ENCODE measurements at places on chromosomes 5 and 9.
A peak's percentile ranks its signal among the peaks of the same experiment; 100 is the strongest.

DNA sequence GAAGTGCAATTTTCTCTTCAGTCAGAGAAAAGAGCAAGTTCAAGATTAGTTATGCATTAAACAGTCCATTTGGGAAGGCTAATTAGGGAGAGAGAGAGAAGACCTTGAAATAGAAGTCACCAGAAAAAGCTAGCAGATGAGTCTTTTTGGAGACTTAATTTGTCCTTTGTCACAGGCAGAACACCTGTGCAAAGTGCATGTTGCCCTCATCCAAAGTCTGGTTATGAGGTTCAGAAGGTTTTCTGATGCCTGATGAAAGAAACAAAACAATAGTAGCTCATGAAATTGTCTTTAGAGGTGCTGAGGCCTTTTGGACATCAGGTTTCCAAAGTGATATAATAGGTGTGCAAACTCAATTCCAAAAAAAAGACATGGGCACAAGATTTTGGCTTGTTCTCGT, 199.3 kb downstream of the MAN2A1 start:
- no peak for DNase-seq

DNA sequence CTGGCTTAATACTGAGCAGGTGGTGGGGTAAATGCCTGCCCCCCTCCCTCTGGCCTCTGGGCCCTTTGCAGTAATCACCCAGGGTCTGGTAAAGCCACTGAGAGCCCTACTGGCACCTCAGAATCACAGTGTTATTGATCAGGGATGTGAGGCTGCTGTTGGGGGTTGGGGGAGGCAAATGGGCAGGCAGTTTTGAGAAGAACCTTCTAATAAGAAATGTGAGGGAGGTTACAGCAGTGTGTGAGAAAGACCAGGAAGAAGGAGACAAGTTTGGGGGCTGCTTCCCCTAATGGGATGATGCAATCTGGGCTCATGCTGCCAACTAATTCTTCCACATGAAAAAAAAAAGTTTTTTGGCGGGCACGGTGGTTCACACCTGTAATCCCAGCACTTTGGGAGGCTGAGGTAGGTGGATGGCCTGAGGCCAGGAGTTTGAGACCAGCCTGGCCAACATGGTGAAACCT, 3.1 kb upstream of the B4GALT7 start:
- DNase-seq, result no peak

DNA sequence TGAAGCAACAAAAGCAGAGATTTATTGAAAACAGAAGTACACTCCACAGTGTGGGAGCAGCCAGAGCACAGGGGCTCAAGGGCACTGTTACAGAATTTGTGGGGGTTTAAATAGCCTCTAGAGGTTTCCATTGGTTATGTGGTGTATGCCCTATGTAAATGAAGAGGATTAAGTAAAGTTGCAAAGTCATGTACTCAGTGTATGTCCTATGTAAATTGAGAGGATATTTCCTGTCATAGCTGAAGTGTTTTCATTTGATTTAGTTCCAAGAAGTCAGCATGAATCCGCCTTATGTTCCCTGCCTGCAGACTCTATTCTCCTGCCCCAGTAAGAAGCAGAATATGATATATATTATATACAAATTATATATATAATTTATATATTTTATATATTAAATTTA, 966.0 kb upstream of the COX7C start:
- no peak for DNase-seq

DNA sequence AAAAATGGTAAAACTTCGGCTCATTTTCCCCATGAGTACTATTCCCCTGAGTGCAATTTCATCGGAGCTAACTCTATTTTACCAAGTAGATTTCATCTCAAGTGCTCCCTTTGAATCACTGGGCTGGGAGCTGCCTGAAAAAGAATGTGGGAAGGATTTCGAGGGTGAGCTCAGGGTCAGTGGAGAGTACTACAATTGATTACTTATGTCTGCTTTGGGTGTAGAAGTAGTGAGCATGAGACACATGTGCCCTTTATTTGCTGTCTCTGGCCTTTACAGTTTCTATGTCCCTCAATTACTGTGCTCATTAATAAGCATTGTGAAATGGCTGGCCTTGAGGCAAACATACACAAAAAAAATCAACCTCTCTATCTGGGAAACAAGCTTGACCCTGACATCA, 172.7 kb upstream of the RFX3 start:
- DNase-seq, result no peak

- DNase-seq, result no peak
These were observed 8.1 kb downstream of the MCIDAS start for GRCh38 chr5:55218967-55219366.

GRCh38 chr5:115599502-115599901, 2.8 kb downstream of the TICAM2 start:
- no peak for DNase-seq

GRCh38 chr5:67648201-67648671, 451.6 kb upstream of the CD180 start:
- DNase-seq, result peak; percentile 87

GRCh38 chr5:157460921-157461792, 1.1 kb downstream of the NIPAL4 start:
- DNase-seq, result no peak

DNA sequence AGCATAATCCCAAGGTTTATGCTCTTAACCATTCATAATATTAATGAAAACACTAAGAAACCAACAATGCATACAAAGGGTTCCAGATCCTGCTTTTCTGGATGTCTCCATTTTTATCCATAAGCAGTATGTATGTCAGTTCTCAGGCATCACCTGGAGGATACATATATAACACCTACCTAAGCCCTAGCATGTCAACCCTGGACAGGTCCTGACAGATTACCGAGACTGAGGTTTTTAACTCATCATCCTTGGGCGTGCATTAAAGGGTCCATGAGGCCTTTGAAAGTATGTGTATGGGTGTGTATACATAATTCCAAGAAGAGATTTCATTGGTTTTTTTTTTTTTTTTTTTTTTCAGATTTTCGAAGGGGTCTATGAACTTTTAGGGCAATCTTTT, 70.6 kb downstream of the SH3TC2 start:
- DNase-seq, result no peak

DNA sequence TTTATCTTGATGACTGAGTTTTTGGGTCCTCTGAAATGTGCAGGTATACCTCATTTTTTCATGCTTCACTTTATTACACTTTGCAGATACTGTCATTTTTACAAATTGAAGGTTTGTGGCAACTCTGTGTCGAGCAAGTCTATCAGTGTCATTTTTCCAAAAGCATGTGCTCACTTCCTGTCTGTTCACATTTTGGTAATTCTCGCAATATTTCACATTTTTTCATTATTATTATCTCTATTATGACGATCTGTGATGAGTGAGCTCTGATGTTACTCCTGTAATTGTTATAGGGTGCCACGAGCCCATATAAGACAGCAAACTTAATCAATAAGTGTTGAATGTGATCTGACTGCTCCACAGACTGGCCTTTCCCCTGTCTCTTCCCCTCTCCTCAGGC, 73.4 kb upstream of the FBXW11 start:
- no peak for DNase-seq

DNA sequence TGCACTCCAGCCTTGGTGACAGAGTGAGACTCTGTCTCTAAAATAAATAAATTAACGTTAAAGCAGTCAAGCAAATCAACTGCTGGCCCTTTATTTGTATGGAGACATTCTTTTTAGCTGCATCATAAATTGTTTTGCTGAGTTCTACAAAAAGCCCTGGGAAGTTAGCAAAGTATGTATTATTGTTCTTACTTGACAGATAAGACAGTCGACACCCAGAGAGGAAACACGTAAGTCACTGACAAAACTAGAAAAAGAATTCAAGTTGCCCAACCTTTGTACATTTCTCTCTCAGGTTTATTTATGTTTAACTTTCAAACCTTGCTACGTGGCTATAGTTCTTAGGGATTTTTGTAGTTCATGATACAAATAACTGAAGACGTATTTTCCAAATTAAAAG, 40.4 kb upstream of the MACIR start:
- DNase-seq, result no peak

- no peak for DNase-seq
These were observed 138.7 kb upstream of the GRHPR start for GRCh38 chr9:37283730-37284325.

DNA sequence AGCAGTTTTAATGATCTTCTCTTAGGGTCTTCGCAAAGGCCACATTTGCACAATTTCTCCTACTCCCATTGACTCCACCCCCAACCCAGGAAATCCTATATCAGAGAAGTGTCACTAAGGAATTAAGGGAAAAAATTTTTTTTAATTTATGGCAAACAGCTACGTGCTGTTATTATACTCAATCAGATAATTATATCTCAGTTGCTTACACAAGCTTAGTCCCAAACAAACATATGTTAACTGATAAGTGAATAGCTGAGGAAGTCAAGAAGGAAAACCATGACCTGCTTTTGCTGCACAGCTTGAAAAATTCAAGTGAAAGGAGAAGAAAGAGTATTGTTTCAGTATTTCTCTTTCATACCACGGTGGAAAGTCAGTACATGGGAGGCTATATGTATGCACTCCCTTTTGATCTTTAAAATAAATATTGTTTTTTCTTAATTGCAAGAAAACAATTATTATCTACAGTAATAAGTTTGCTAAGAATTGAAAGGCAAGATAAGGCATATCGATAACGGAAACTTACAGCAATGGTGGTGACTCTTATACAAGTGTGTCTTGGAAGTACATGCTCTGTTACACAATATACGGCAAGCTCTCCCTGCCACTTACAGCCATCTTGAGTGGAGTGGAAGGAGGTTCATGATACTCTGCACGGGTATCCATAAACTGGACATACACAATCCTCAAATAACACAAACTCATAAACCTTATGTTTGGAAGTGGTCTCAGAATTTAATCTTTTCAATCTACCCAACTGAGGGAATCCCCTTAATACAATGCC, 167.9 kb upstream of the FREM1 start:
- no peak for DNase-seq

DNA sequence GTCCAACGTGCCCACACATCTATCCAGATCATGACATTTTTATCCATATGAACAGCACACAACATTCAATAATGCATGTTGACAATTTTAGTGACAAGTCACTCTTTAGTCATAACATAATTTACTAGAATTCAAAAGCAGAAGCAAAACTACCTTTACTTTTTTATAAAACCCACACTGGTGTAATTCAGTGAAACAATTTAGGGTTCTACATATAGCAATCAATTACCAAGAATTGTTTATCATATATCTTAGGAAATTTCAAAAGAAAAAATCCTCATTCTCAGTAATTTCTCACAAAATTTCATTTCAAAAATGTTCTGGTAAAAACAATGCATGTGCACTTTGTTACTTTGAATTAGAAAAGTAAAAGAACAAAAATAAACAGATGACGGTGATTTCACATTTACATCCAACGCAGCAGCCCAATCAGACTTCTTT, 12.6 kb downstream of the AUH start:
- no peak for DNase-seq

GRCh38 chr5:29197631-29198454, 1995.6 kb upstream of the CDH6 start:
- no peak for DNase-seq

DNA sequence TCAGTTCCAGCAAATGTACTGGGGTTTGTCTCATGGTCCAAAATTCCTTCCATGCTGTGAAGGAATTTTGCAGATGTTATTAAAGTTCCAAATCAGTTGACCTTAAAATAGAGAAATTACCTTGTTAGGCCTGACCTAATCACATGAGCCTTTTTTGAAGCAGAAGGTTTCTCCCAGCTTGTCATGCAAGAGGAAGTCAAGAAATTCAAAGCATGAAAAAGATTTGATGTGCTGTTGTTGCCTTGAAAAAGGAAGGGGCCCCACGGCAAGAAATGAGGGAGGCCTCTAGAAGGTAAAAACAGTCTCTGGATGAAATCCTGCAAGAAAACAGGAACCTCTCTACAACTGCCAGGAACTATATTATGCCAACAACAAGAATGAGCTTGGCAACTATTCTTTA, 24.2 kb upstream of the HAPLN1 start:
- no peak for DNase-seq

DNA sequence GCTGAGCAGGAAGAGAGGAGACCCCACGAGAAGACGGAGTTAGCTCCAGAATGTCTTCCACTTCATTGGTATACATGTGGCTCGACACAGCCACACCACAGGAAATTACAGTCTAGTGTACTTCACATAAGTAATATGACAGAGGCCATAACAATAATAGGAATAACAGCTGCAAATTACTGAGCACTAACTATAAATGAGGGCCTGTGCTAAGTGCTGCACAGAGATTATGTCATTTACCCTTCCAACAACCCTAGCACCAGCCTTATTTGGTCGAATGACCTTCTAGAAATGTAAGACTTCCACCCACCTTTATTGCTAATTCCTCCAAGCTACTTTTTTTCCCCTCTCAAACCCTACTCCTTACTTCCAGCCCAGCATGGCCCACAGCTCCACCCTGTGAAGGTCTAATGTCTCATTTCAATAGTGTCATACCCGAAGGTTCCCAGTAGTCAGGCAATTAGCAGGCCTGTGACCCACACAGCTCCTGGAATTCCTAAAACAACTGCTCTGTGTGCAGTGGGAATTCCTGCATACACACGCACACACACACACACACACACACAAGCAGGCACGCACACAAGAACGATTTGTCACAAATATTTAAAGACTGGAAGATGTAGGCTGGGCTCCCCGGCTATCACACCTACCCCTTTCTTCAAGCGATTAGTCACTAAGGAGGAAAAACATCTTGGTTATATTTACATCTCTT, 134.5 kb downstream of the FRMD3 start:
- no peak for DNase-seq

DNA sequence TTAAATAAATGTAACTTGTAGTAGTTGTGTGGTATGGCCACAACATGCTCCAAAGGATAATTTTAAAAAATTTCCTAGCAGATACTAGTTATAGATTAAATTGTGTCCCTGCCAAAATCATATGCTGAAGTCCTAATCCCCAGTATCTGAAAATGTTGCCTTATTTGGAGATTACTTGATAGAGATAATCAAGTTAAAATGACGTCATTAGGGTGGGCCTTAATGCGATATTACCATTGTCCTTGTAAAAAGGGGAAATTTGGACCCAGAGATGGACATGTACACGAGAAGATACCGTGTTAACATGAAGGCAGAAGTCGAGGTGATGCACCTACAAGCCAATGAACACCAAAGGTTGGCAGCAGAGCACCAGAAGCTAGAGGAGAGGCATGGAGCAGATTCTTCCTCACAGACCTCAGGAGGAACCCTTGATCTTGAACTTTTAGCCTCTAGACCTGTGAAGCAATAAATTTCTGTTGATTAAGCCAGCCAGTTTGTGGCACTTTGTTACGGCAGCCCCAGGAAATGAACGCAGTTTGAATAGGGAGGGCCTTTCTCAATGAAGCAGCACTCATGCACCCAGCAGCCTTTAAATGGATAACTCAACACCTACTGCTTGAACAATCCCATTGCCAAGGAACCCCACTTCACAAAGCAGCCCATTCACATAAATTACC, 148.9 kb downstream of the ARHGAP26 start:
- DNase-seq, result no peak

Data from GM04503 (cell line).